ENCODE measurements at places on chromosomes 4 and X.

DNA sequence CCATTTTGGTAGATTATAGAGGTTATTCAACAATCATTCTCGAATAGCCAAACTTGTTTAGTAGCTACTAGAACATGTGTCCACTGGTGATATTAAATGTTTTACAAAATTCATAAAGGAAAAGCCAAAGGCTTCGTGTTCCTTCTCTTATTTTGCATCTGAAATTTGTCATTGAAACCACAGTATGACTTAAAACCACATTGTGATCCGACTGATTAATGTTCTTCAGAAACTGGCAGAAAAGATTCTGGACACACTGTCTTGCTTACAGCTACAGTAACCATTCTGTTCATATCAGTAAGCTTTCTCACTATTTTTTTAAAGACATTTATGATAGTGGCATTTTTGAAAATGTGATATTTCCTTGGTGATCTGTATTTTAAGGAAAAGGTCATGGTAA lies 2.6 kb upstream of the SMARCA1 start:
- no peak for DNase-seq

- no peak for DNase-seq
Observed at GRCh38 chr4:106971636-106972035, 64.5 kb downstream of the DKK2 start.

GRCh38 chr4:3437582-3437936 lies 4.2 kb upstream of the HGFAC start:
- no peak for DNase-seq

- DNase-seq, result no peak
Observed at GRCh38 chr4:164383358-164384220, 370.3 kb upstream of the SMIM31 start.

DNA sequence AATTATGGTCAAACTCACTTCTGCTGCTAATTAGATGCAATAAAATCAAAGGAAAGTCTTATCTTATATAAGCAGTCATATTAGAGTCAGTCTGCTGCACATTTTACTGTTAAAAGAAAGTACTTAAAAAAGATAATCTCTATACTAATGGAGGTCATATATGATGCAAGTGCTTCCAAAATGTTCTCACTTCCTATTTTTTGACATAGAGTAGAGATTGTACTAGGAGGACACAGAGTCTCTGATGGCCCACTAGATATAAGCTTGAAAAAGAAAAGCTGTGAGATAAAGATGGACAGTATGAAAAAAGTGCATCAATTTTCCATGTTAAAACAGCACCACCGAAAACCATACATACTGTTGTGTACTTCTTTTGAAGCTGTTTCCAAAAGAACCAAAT lies 196.9 kb downstream of the KLHL13 start:
- DNase-seq, result no peak

- DNase-seq, result no peak
Observed at GRCh38 chr4:136909626-136910025, 622.7 kb downstream of the PCDH18 start.

DNA sequence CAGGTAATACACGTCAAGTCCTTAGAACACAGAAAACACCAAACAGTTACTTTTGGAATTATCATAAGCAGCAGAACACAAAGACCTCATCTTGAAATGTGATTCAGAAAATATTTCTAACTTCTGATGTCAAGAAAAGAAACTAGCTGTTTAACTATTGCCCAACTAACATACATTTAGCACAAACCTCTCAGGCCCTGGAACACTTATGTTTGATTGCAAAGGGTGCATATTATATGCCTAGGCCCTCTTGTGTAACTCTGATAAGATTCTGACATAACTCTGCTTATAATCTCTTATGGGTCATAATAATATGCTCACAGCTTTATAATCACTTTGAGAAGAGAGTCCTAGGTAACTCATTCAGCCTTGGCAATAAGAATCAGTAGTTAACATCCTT lies 62.6 kb downstream of the TBC1D9 start:
- DNase-seq, result no peak

DNA sequence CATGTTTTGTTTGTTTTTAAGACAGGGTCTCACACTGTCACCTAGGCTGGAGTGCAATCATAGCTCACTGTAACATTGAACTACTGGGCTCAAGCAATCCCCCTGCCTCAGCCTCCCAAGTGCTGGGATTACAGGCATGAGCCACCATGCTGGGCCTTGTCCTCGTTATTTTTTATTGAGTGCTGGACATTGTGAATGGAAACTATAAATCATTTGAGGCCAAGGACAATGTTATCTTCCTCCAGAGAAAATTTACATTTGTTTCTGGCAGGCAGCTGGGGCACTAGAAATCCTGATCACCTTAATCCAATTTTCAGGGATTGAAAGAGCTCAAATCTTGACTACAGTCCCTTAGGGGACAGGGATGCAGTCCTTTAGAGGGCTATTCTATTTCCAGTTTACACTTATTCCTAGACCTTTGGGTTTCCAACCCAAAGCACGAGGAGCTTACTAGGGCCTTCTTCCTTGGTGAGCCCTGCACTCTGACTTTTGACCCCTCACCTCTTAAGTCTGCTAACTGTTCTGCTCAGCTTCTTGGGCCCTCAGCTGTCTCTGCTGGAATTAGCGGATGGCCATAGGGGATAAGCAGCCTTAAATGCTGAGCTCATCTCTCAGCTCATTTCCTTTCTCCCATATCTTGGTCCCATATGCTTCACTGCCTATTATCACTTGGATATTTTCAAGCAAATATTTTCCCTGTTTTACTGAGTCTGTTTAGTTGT lies 23.0 kb upstream of the PDZD4 start:
- no peak for DNase-seq

DNA sequence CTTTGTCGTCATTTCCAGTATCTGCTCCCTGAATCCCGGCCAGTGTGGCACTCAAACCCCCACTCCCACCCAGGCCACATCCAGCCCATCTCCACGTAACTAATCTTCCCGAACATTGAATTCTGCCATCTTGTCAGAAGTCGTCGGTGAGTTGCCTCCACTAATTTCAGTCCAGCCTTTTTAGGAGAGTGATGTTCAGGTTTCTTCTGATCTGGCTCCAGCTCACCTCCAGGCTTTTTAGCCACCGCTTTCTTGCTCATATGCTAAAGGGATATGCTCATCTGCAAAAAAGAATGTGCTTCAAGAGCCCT lies 1.3 kb downstream of the TMEM165 start:
- DNase-seq, result no peak

- DNase-seq, result no peak
Observed at GRCh38 chr4:129176864-129177263, 80.9 kb downstream of the C4orf33 start.

GRCh38 chr4:182252220-182252619 lies 9.0 kb downstream of the TENM3 start:
- no peak for DNase-seq

DNA sequence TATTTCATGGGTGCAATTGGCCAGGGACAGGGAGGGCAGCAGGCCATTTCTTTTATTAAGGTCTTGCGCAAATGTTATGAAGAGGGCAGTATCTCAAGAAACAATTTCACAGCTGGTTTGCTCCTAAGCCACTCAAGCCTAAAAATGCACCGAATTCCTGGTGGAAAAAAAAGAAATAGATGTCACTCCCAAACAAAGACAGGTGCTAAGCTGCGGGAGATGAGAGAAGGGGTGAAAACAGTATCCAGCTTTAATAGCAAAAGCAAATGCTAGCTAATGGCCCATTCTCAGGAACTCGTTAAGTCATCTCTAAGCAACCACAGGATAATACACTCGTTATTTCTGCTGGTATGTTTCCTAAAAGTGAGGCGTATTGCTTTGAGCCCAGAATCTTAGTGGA lies 116.4 kb downstream of the ARX start:
- no peak for DNase-seq

DNA sequence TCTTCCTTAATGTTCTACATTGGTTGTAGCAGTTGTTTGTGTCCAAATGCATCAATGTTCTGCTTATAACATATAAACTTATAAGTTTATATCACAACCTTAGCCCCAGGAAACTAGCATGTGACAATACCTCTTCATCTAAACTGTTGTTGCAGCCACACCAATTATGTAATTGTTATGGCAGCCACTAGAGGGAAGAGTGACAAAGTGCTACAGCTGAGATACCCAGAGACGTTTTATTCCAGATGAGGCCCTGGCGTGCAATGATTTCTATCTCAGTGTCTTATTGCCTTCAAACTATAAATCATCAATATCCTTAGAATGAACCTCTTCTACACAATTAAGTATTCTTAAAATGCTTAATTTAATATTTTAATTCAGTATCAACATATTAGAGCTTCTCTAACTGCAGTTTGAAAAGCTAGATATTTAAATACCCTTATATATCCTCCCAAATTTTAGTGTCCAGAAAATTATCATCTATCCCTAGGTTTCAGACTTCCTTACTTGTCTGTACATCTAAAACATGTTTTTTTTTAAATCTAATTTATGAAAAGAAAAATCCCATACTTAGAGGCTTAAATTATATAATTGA lies 171.6 kb downstream of the PCDH10 start:
- no peak for DNase-seq

GRCh38 chrX:77936299-77936698 lies 25.8 kb downstream of the ATP7A start:
- no peak for DNase-seq

- DNase-seq, result no peak
Observed at GRCh38 chrX:134004084-134004483, 18.7 kb upstream of the GPC3 start.

DNA sequence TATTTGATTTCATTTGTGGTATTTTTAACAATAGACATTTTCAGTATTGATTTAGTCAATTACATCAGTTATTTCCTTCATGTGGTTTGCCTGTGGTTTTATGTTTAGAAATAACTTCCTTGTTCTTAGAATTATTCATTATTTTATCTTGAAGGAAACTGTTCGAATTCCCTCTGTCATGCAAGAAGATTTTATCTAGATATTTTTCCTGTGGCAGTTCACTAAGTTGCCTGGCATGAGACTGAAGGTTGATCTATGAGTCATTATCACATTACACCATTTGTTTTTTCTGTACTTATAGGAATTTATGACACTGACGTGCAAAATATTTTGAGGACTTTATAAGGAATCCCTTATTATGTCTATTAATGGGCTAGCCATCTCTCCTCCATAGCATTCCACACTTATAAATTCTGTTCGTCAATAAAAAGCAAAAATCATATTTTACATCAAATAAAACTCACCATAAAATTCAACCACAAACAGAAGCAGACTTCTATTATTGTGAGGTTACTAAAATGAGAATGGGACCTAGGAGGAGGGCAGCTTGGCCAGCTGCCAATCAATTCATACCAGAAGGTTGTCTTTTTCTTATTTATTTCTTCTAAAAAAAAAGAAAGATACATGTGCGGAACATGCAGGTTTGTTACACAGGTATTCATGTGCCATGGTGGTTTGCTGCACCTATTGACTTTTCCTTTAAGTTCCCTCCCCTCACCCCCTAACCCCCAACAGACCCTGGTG lies 179.0 kb downstream of the KCNIP4 start:
- no peak for DNase-seq

GRCh38 chr4:73608689-73609594 lies 11.3 kb downstream of the RASSF6 start:
- no peak for DNase-seq

GRCh38 chr4:89022426-89023128 lies 34.4 kb downstream of the FAM13A start:
- DNase-seq, result no peak

DNA sequence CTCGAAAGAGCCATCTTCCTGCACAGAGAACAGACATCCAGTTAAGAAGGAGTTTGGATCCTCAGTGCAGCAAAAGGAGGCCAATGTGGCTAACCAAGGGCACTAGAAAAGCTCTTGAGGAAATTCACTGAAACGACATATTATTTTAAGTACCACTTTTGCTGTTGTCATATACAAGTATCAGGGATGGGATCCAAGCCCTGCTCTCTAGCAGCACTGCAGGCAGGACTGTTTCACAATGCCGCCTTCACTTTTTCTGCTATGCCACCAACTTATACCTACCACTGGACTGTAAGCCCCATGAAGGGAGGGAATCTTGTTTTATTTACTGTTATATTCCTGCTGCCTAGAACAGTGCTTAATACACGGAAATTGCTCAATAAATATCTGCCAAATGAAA lies 299.0 kb downstream of the NR3C2 start:
- no peak for DNase-seq

DNA sequence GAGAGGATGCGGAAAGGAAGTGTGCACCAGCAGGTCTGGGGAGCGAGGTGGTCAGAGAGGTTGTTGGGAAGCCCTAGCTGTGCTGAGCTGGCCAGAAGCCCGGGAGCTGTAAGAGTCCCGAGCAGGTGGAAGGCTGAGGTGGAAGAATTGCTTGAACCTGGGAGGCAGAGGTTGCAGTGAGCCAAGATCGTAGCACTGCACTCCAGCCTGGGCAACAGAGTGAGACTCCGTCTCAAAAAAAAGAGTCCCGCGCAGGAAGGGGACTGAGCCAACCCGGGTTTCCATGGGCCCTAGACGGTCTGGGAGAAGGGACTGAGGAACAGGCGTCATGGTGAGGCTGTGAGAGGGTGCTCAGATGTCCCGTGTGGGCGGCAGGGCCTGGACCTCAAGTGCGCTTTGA lies 12.7 kb upstream of the FGFR3 start:
- DNase-seq, result no peak

- no peak for DNase-seq
Observed at GRCh38 chr4:21366312-21366711, 582.3 kb downstream of the KCNIP4 start.

GRCh38 chrX:123169247-123169901 lies 14.7 kb upstream of the GRIA3 start:
- no peak for DNase-seq

GRCh38 chr4:154778264-154778663 lies 2.8 kb upstream of the RBM46 start:
- DNase-seq, result no peak

- DNase-seq, result no peak
Observed at GRCh38 chrX:21375708-21376009, 1.4 kb downstream of the CNKSR2 start.

- no peak for DNase-seq
Observed at GRCh38 chr4:151797131-151797530, 36.3 kb upstream of the GATB start.

- DNase-seq, result no peak
Observed at GRCh38 chr4:74531963-74532794, 87.2 kb downstream of the AREG start.

Data from activated T-helper 9 cell treated with anti-CD3 and anti-CD28 coated beads, Interleukin-2, amount 50 U/mL, for 16 hours (primary cell).